RPMI7951 (cell line): ENCODE measurements at places on chromosomes 2 and 18. TPM values are rescaled to one million over a fixed set of nuclear protein-coding genes. Genes with fewer than 3 reads are reported as not detected.

The STON1 gene
- total RNA-seq, result 6.7 and 7.0 TPM in 2 replicates

The LBX2 gene
- 6.7 and 10.6 TPM in 2 replicates for total RNA-seq

- peak; percentile 8 for DNase-seq
These were observed at the start of gene LONRF2 for GRCh38 chr2:100321866-100322820. Gene LONRF2, minus strand, starts transcription at chr2:100322501. Its CDS starts 408 bp downstream, at chr2:100322093.

DNA sequence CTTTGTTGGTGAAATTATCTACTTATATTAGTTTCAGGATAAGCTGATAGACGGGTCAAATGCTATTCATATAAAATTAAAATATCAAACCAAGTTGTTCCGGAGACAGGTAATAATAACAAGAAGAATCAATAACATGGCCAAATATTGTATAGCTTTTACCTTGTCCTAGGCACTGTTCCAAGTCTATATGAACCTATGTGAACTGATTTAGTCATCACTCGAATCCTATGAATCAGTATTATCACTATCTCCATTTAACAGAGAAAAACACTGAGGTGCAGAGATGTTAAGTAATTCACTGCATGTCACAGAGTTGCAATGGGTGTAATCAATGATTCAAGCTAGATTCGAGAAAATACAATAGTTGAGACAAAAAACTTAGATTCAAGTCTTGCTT, 40.0 kb upstream of the TRIB2 start:
- no peak for DNase-seq

- DNase-seq, result peak; percentile 66
These were observed 42.5 kb downstream of the CPO start for GRCh38 chr2:206981739-206982340.

- DNase-seq, result no peak
These were observed 649.9 kb upstream of the NRXN1 start for GRCh38 chr2:51681854-51682253.

GRCh38 chr2:112665113-112665780, 19.5 kb downstream of the SLC20A1 start:
- DNase-seq, result peak; percentile 42
